ENCODE measurements at places on chromosomes 16 and 17.

- peak; percentile 72 for DNase-seq
Observed at GRCh38 chr16:81006211-81006812, 373 bp downstream of the CMC2 start.

GRCh38 chr16:70534971-70535370, 11.4 kb downstream of the SF3B3 start:
- no peak for DNase-seq

DNA sequence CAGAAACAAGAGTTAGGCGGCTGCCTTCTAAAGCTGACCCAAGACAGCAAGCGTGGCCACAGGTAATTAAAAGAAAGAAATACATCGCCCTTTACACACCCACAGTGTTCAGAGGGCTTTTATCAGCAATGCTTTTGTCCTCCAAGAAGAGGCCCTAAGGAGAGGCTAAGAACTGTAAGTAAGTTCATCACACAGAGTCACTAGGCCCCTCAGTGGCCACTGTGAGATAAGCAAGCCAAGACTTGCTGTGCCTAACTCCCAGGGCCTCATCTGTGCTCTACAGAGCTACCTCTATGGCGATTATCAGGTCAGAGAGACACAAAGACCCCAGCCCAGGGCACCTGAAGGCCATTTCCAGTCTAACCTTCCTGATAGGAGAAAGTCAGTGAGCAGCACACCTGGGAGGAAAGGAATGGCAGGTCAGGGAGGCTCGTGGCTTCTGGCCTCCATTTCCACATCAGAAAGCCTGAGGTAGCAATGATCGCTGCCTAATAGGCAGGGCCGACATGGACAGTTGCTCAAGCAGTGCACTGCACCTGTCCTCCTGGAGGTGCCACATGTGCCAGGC, 545.2 kb upstream of the CDH11 start:
- no peak for DNase-seq

GRCh38 chr16:17321824-17322223, 148.9 kb downstream of the XYLT1 start:
- DNase-seq: no peak

DNA sequence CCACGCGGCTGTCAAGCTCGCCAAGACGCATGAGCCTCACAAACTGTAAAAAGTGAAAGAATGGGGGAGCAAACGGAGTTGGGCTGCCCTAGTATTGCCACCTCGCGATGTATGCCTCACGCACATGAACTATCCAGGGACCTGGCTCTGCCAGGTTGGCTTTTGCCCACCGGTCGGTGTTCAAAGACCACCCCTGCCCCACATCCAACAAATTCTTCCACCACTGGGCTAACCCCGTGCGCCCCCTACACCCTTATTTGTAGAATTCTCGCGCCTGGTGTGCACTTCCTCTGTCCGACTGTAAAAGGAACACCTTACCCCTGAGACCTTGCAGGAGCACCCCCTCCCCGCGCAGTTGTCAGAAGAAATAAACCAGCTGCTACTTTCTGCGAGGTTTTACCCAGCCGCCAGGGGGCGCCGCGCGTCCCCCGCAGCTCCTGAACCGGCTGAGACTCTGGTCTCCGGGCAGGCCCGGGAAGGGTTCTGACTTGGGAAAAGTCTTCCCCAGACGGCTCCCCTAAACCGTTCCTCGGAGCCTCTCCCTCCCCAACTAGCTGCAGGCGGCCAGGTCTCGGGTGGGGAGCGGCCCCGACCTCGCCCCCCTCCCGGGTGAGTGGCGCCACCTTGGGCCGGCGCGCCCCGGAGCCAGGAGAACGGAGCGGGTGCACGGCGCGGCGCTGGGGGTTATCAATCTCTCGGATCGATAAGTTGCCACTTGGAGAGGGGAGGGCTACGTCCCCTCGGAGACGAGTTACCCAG, 1.7 kb upstream of the ZNF423 start:
- peak; percentile 36 for DNase-seq

- DNase-seq: peak; percentile 78
Observed at GRCh38 chr17:58575511-58575910, 61.1 kb upstream of the MTMR4 start.

- no peak for DNase-seq
Observed at GRCh38 chr17:81287741-81288430, 7.2 kb downstream of the SLC38A10 start.

DNA sequence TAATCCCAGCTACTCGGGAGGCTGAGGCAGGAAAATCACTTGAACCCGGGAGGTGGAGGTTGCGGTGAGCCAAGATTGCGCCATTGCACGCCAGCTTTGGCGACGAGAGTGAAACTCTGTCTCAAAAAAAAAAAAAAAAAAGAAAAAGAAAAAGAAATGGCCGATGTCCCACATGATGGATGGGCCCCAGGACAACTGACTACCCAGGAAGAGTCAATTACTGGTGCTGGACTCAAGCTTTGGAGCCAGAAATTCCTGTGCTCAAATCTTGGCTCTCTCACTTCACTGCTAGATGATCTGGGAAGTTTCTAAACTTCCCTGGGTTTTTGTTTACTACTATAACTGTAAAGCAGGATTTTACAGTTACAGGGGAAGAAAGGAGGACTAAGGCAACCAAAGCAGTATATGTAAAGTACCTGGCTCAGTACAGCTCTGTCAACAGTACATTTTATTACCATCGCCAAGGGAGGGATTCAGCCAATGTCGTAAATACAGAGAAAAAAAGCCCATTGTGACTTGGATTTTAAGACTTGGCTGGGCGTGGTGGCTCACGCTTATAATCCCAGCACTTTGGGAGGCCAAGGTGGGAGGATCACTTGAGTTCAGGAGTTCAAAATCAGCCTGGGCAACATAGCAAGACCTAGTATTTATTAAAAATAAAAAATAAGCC, 11.9 kb downstream of the C16orf86 start:
- no peak for DNase-seq

- DNase-seq: no peak
Observed at GRCh38 chr17:10702574-10702973, 5.2 kb downstream of the ADPRM start.

GRCh38 chr17:48052956-48053757, 5.0 kb downstream of the NFE2L1 start:
- DNase-seq: no peak

GRCh38 chr16:23504453-23505179, 5.7 kb downstream of the GGA2 start:
- DNase-seq: peak; percentile 97

- DNase-seq: no peak
Observed at GRCh38 chr16:3119701-3120408, 7.5 kb downstream of the ZNF205 start.

- no peak for DNase-seq
Observed at GRCh38 chr17:79669861-79670260, 59.0 kb upstream of the RBFOX3 start.

- DNase-seq: no peak
Observed at GRCh38 chr16:69703638-69704037, 22.7 kb downstream of the NQO1 start.

GRCh38 chr17:1629504-1630310, 1.1 kb upstream of the SLC43A2 start:
- DNase-seq: peak; percentile 61

DNA sequence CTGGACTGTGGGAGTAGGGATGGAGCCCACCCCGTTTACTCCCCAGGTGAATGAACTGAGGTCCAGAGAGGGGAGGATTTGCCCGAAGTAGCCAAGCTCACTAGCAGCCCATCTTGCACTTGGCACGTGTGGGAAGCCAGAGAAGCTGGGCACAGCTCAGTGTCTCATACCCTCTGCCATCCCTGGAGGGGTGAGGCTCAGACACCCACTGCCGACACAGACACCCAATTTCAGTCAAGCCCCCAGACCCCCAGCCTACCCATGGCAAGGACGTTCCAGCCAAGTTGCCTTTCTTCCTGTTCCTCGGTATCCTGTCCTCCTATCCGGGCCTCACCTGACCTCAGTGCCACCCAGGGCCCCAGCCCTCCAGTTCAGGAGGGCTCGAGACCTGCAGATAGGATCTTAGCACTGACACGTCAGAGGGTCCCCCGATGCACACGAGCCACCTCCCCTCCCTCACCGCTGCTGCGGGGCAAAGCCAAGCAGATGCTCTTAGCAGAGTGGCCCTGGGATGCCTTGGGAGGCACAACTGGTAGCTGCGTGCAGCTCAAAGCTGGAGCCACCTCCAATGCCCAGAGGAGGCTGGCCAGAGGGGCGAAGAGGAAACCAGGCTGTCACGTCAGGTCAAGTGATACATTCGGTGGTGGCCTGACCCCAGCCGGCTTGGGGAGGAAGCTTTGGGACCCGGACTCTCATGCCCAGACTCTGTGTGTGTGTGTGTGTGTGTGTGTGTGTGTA, 90.4 kb upstream of the TNRC6C start:
- no peak for DNase-seq

GRCh38 chr16:75909746-75910145, 183.5 kb upstream of the CPHXL start:
- DNase-seq: no peak

DNA sequence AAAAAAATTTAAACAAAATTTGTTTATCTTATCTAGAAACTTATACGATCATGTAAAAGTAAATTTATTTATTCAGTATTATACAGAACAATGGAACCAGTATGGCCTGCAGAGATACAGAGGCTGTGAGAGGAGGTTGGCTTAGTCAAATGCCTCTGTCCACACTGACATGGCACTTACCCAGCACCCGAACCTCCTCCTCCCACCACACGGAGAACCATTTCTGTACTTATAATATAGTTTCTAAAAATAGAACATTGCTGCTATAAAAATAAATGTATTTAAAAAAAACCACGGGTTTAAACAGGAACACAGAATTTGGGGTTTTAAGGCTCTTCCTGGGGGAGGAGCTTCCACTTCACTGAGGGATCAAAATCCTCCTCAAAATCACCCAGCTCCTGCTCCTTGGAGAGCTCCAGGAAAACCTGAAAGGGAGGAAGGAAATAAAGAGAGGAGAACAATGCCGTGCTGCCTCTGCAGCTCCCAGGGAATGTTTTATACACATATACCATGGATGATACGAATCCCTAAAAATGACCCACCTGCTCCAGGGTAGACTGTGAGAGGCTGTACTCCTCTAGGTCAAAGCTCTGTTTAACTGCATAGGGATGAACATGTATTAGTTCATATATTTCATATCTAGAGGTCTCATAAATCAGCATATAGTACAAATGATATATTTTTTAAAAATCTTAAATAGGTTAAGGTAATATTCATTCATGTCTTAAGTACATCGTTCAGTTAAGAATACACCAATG, 87.3 kb downstream of the ABCA8 start:
- DNase-seq: no peak

DNA sequence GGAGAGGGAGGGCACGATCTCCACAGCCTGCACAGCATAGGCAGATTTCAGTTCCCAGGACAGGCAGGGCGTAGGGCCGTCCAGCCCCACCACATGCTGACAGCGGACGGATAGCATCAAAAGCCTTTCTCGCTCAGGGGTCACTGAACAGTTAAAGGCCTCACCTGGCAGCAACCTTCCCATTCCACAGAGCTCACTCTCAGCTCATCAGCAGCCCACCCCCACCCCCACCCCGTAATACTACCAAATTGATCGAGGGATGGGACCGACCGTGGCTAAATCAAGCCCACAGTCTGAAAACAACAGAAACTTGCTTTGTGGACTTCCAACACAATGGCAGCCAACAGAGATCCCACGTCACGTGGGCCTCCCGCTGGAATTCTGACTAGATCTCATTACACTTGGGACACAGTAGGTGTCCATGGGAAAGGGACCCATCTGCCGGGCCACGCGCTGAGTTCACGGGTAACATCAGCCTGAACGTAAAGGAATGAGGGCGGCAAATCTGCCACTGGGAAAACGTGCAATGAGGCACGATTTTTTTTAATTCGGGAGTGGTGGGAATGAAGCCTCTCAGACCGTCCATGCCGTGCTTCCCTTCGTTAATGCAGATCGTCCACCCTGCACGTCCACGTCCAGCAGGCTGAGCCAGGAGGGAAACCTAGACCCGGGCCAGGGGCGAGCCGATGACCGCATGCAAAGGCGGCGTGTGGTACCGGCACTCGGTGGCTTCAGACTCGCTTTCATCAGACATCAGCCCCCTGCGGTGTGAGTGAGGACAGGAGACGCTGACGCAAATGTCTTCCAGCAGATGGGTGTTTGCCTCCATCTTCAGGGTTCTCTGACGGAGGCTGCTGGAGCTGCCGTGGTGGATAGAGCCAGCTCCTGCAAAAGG, 92.1 kb downstream of the TBC1D16 start:
- DNase-seq: no peak

DNA sequence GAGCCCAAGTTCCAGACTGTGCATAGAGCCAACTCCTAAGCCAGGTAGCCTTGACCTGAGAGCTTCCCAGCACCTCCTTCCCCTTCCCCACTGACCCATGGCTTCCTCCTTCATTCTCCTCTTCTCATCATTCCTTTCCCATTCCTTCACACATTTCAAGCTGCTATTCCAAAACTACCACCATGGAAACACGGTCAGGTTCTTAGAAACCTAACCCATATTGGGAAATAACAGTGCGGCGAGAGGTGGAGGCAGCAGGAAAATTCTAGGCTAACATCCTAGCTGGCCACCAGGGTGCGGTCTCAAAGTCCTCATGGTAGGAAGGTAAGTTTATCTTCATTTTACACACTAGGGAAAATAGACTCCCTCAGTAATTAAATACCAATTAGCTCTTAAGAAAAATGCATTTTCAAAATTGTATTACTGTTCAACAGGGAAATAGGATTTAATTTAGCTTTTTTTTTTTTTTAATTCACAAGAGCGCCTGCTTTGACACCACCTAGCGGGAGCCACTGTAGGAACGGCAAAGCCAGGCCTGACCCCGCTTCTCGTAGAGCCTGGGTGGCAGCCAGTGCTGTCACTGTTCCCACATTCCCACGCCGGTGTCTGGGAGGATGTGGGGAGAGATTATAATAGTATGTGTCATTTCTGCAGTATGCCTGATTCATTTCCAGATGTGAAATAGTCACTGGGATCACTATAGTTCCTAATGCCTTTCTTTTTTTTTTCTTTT, 14.0 kb upstream of the SPHK1 start:
- DNase-seq: peak; percentile 99

DNA sequence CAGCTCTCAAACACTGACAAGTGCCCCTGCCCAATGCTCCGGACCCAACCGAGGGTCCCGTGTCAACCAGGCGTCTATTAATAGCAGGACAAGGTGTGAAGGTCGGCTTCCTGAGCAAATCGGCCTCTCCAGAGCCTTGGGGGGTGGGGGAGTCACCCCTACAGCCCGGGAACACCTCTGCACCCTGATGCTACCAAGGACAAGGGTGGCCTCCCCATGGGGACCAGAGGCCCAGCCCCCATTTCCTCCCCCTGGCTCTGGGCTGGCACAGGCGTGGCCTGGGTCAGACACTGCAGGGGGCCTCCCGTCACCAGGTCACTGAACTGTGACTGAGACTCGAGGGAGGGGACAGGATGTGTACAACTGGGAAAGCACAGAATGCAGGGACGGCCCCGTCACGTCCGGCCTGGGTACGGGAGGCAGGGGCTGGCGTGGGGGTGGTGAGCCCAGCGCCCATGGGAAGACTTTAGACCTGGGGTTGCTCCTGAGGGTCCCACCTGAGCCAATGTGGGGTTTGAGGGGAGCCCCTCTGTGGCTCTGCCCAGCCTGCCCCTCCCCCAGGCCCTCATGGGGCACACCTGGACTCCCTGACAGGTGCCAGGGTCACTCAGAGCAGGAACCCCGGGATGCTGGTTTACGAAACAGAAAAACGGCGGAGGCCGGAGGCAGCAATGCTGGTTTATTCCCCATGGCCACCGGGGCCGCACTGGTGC, 579 bp upstream of the CYBA start:
- DNase-seq: no peak

GRCh38 chr16:48064971-48065370, 90.8 kb downstream of the ABCC12 start:
- DNase-seq: peak; percentile 8

GRCh38 chr16:71216714-71217113, 13.8 kb downstream of the HYDIN start:
- DNase-seq: no peak
